ENCODE measurements at places on chromosomes 16 and 17.

- peak; percentile 82 for DNase-seq
These were observed at the start of gene IRF8 for GRCh38 chr16:85898521-85899442. IRF8 (plus strand) TSS chr16:85899162; CDS start chr16:85903016, 3,854 bp downstream.

DNA sequence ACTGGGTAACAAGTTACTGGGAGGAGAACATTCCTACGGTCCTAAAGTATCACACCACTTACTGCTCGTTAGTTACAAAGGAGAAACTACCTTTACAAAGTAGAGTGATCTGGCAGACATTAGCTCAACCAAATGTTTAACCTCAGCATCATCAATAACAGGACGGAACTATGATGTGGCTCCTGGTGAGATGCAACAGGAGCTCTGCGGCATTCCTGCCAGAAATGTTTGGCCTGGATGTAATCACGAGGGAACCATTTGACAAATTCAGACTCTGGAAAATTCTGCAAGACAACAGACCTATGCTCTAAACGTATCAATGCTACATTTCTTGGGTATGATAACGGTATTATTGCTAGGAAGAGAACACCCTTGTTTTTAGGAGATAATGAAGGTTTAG lies 80.4 kb downstream of the MRM3 start:
- DNase-seq = no peak

DNA sequence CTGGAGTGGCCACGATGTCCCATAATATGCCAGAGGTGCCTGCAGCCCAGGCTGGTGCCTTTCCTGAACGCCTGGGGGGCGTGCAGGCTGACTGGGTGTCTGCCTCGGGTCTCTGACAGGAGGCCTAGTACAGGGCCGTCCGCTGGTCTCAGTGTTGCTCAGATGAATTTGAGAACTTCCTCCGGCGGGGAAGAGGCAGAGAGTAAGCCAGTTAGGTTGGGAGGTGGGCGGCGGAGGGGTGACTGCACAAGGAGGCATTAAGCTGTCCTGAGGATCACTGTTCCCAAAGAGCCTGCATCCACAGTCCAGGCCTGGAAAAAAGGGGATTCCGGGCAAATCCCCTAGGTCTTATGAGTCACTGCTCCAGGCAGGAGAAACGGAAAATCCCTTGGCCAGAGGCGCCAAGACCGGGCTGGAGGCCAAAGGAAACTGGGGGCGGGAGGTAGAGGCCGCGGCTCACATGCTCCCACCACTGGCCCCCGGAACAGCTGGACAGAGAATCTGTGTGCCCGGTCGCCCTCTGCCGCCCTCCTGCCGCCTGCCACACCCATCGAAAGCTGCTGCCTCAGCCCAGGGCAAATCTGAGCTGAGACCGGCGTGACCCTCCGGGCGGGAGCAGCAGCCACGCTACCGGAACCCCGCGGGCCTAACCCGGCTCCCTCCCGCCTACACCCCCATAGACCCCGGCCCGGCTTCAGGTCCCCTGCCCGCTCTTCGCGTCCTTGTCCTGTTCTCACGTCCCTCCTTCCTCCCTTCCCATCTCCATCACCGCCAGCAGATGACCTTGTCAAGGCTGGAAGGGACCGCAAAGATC lies 1.2 kb downstream of the TRIM47 start:
- no peak for DNase-seq

DNA sequence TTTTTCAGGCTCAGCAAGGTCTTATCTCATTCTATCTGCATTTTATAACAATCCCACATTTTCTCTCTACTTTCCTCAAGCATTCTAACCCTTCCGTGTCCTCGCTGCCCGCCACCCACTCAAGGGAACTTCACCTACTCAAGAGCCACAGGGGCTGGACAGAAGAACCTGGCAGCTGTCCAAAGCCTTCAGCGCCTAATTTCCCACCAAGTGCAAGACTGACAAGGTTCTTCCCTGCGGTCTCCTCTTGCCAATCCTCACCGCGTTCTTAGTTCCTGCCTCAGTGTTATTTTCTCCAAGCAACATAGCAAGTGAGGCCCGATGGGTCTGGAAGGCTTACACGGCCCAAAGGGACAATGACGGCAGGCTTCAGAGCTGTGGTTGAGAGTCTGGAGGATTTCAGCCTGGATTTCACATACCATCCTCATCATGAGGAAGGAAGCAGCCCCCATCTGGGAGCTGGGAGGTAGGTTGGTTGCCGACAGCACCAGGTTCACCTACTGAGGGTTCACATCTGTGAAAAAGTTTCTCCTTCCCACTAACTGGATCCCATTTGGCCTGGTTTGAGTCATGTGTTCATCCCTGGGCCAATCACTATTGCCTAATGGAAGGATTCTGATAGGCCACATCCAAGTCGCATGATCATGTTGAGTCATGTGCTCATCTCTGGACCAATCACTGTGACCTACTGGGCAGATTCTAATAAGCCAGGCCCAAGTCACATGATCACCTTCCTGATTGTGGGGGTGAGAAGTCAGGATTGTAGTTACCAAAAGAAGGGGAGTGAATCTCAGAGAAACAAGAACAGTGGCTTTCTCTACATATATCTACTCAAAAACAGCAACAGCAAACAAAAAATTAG lies 108.2 kb downstream of the N4BP1 start:
- DNase-seq = no peak

DNA sequence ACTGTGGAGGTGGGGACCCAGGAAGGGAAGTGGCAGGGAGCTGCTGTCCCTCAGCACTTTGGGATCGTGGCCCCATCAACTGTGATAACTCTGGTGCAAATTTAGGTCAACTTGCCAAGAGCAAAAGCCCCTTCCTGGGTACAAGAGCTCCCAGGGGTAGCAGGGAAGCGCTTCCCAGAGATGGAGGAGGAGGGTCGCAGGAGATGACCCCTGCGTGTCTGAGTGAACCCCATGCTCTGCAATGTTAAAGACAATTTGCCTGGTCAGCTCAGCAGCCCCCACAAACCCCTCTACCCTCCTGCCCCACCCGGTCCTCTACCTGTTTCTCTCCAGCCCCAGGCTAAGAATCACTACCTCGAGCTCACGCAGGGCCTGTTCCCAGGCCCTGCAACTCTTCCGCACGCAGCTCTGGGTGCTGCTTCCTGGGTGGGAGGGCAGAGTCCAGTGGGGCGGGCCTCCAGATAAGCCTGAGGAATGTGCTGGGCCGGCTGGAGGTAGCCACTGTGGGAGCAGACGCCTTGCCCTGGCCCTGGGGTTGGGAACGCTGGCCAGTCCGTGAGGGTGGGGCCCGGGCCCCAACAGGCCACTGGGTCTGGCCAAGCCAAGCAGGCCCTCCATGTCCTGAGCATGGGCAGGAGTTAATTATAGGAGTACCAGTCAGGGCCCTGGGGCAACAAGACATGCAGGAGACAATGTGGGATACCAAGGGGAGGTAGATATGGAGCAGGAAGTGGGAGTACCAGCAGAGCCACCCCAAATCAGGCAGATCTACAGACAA lies 6.1 kb downstream of the DOK4 start:
- peak; percentile 54 for DNase-seq

GRCh38 chr16:69064764-69065313 lies 40.6 kb upstream of the HAS3 start:
- DNase-seq = no peak

DNA sequence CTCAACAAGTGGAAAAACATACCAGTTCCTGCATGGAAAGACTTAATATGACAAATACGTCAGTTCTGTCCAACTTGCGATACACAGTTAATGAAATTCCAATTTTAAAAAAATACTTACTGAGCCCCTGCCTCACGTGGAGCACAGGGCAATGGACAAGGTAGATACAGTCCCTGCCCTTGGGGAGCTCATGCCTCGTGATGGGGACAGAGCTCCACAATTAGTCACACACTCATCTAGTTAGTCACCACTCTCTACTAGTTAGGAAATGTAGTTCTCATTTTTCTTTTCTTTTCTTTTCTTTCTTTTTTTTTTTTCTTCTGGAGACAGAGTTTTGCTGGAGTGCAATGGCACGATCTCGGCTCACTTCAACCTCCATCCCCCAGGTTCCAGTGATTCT lies 74.7 kb upstream of the CDH5 start:
- no peak for DNase-seq

- no peak for DNase-seq
These were observed 89.0 kb downstream of the SYCE1L start for GRCh38 chr16:77288222-77288621.

DNA sequence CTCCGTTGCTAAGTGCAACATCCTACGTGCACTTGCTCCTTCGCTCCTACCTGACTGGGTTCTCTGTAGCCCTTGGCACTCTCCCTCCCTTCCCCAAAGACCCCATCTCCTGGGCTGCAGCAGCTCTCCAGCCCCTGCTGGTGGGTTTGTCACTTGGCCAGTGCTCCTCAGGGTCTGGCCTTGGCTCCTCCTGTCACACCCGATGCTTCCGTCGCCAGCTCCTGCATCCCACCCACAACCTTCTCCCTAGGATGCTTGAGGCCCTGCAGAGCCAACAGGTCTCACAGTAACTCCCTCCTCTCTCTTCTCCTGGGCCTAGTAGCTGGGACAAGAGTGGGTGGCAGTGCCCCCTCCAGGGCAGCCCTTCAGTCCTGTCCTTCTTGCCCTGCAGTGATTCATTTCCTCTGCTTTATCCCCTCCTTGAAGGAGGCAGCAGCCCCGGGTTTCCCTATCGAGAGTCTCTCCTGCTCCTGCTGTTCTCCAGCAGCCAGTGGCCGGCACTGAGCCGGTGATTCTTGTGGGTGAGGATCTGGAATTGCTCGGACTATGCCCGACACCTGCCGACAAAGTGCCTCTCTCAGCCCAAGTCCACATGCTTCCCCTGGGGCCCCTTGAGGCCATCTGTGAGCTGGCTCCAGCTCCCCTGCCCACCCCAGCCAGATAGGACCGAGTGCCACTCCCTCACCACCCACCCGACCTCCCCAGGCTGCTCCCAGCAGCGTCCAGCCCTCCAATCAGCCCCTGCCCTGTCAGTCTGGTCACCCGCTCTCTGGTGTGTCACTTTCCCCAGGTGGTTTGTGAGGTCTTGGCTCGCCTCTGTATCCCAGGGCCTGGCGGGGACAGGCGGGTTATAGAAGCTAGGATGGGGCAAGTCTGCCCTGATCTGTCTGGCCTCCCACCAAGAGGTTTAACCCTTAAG lies 3.8 kb downstream of the LITAFD start:
- DNase-seq = peak; percentile 64

DNA sequence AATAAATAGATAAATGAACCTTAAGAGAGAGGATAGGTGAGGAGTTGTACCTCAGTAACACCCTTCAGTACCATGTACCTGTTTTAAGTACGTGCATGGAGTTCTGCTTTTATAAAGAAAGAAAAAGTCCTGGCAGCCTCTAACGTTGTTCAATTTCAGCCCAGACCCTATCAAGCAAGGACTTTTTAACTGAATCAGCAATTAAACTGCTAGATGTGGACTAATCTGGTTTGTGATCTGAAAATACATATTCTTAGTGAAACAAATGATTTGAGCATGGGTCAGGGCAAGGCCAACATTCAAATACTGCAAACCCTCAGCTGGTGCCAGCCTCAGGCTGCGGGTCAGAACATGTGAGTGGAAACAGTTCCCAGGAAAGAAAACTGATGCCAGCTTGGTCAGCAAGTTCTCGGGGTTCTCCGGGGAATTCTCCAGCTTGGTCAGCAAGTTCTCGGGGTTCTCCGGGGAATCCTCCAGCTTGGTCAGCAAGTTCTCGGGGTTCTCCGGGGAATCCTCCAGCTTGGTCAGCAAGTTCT lies 84.5 kb downstream of the MRM3 start:
- no peak for DNase-seq
